RPMI7951 (cell line): ENCODE measurements at places on chromosomes 16 and 17.

DNA sequence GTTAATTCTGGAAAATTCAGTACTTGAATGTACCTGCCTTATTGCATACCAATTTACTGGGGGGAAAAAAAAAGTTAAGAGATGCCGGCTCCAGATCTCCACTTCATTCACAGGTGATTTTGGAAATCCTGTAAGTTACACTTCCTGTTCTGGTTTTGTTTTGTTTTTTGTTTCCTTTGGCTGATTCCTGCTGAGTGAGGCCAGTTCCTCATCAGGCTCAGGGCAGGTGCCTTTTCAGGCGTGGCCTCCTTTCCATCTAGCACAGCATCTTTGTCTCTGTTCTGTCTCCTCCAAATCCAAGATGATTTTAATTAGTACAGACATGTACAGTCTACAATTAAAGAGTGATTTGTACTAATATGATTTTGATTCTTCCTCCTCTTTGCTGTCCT lies 19.2 kb downstream of the CYB561 start:
- no peak for DNase-seq

- no peak for DNase-seq
These were observed 388 bp downstream of the OXLD1 start for GRCh38 chr17:81666092-81666341.

GRCh38 chr17:47733674-47734410 lies 806 bp downstream of the TBX21 start:
- DNase-seq: no peak

DNA sequence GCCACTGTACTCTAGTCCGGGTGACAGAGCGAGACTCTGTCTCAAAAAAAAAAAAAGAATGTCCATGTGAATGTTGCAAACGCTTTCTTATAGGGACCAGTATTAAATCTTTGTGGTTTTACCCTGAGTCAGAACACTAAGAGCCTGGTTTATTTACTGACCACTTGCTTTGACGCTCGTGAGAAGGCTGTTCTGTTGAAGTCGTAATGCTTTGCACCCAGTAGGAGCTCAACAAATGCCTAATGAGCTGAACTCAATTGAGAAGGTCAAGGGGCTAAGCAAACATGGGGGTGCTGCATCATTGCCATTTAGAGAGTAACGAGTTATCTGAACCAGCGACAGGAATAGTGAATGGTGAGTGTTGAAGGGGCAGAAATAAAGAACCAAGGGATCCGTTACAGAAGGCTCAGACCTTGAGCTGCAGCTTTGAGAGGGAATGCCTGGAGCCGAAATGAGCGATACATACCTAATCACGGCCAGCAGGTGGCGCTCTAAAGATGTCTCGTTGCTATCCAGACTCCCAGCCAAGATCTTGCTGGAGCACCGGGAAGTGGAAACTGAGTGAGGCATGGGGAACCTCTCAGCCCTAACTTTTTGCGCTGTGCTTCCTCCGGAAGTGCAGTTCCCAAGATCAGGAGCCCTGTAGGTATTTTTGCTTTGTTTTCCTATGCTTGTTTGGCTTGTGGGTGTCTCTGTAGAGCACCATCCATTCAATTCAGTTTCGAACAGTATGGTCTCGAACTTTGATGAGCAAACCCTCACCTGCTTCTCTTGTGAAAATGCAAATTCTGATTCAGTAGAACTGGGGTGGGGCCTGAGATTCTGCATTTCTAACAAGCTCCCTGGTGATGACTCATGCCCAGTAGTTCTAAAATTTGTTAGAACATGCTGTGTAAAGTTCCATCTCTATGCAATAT lies 12.6 kb upstream of the RNF222 start:
- peak; percentile 77 for DNase-seq

DNA sequence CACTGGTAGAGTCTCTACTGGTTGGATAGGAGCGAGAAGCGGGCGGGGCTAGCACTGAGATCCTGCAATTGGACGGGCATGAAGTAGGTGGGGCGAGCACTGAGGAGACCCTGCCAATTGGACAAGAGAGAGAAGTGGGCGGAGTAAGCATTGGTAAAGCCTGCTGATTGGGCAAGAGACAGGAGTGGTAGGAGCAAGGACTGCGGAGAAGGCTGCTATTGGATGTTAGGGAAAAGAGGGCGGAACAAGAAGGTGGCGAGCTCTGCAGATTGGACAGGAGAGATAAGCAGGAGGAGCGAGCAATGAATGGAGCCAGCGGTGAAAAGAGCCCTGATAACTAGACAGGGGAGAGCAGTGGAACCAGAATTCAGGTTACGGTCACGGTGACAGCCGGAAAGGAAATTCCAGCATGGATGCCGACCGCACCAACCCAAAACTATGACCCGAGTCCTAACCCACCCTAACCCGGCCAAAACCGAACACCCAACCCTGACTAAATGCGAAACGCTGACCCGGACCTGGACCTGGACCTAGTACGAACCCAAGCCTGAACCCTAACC lies 4.8 kb downstream of the SCGB1C2 start:
- peak; percentile 31 for DNase-seq

GRCh38 chr17:48927978-48928745 lies 16.5 kb downstream of the SNF8 start:
- no peak for DNase-seq
